ENCODE measurements at places on chromosomes 5 and 9.

- DNase-seq = no peak
Measured at GRCh38 chr5:139911425-139912120, 116.0 kb downstream of the PSD2 start.

DNA sequence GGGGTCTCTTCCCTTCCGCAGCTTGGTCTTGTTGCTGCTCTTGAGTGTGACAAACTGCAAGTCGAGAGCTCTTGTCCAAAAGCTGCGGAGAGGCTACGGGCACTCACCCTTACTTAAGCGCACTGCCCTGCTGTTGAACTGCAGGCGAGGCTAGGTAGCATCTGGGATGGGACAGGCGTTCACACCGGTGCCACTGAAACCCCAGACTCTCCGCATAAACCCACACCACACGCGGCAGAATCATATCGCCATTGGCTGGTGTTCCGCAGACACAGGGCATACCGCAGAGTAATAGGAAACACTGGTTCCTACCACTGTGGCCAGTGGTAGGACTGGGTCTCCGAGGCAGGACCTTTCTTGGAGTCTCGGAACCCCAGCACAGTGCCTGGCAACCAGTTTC is 2.2 kb upstream of the NPR3 start:
- peak; percentile 58 for DNase-seq

- DNase-seq = no peak
Measured at GRCh38 chr5:176851871-176852658, 41.7 kb downstream of the UNC5A start.

GRCh38 chr9:96408409-96409280 is 9.5 kb downstream of the ZNF367 start:
- no peak for DNase-seq

DNA sequence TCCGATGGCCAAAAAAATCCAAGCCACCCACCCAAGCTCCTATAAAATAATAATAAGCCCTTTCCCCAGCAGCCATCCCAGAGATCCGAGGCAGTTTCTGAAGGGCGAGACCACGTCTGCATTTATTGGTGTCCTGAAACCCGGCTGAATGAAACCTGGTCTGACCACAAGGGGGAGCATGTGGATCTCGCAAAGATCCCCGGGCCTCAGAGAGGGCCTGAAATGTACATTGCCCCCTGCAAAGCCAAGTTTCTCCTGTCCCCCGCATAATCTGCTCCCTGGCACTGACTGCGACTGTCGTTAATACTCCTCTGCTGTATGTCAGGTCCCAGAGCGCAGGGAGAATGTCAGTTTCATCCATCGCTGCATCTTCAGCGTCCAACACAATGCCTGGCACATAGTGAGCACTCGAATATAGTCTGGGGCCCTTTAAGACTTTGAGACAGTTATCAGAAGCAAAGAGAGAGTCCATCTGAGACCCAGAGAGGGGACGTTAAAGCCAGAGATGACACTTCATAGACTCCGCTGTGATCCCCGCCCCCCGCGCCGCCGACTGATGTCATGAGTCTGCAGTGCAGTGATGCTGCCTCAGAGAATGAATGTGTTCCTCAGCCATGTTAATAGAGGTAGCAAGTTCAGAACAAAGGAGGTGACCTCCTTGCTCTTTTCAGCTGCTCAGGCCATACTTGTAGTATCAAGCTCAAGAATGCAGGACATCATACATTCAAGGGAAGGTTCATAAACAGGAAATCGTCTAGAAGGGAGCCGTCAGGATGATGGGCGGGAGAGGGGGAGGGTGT is 74.5 kb upstream of the BARHL1 start:
- DNase-seq = peak; percentile 88

GRCh38 chr5:135711911-135712310 is 122.6 kb upstream of the SLC25A48 start:
- DNase-seq = no peak

DNA sequence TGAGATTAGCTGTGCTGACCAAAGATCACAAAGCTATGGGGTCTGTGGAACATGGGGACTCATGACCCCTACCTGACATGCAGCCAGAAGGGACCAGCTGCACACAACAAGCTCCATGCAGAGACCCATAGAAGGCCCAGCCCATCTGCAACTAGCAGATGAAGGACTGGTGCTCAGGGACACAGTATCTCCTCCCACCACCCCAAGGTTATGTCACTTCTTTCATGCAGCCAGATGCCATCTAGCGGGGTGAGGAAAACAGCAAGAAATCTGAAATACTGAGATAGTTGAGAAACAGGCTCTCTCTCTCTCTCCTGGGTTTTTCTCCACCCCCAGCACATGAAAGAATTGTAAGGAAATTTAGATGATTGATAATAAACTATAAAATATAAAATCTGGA is 161.3 kb upstream of the DAPK1 start:
- DNase-seq = no peak

DNA sequence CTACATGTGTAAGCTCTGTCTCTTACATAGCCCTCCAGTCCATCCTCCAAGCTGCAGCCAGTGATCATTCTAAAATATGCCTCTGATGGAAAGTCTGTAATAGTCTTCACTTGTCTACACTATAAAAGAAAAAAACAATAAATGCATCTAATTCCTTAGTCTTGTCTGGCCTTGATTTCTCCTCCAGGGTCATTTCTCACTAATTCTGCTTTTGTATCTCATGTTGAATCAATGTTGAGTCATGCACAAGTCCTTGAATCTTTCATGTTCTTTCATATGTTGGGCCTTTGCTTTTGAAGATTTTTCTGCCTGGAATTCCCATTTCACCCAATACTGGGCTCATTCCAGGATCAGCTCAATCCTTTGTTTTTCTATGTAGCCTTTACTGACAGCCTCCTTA is 121.1 kb upstream of the TRIM32 start:
- DNase-seq = no peak

GRCh38 chr5:55864606-55865541 is 13.7 kb downstream of the IL31RA start:
- DNase-seq = no peak

DNA sequence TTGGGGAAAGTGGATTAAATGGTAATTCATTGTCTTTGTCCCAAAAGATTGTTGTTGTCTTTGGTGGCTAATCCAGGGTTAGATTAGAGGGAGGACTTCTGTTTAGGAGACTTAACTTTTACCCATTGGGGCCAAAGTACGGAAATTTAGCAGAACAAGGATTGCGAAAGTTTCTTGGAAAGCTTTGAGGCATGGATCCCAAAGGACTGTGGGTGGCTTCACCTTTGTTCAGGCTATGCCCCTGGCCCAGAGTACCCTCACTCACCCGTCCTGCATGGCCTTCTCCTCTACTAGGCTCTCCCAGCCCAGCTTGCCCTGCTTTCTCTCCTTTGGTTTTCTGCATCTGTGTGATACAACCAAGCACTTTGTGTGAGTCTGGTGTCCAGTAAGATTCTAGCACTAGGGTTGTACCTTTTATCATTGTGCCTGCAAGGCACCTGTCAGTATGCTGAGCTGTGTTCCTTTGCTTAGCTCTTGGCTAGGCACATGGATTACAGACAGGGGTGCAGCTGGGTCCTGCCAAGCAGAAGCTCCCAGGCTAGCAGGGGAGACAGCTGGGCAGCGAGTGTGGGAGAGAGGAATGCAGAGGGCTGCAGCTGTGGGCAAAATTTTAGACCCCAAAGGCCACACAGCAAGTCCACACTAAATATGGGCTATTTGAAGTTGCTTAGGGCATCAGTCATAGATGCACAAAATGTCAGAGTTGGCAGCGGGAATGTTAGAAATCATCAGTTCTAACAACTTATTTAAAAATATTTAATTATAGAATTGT is 3.2 kb downstream of the PPARGC1B start:
- no peak for DNase-seq

DNA sequence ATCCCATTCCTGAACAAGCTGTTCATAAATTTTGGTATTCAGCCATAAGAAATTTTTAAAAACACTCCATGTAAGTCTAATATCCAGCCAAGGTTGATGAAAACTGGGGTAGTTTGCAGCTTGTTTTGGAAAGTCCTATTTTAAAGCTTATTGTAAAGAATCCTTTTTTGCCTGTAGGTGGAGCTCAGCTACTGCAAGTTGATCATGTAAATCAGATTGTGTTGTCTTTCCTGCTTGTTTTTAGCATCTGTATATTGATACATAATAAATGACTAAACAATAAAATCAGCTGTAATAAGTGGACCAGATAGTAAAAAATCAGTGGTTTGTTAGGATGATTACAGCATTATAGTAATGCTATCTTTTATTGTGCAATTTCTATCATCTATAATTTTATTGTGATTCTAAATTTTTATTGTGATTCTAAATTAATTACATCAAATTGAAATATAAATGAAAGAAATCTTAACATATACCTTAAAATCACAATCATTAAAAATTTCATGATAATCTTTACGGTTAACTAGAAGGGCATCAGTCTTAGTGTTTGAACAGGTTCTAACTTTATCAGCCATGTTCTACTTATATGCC is 42.4 kb downstream of the CWC27 start:
- DNase-seq = no peak

DNA sequence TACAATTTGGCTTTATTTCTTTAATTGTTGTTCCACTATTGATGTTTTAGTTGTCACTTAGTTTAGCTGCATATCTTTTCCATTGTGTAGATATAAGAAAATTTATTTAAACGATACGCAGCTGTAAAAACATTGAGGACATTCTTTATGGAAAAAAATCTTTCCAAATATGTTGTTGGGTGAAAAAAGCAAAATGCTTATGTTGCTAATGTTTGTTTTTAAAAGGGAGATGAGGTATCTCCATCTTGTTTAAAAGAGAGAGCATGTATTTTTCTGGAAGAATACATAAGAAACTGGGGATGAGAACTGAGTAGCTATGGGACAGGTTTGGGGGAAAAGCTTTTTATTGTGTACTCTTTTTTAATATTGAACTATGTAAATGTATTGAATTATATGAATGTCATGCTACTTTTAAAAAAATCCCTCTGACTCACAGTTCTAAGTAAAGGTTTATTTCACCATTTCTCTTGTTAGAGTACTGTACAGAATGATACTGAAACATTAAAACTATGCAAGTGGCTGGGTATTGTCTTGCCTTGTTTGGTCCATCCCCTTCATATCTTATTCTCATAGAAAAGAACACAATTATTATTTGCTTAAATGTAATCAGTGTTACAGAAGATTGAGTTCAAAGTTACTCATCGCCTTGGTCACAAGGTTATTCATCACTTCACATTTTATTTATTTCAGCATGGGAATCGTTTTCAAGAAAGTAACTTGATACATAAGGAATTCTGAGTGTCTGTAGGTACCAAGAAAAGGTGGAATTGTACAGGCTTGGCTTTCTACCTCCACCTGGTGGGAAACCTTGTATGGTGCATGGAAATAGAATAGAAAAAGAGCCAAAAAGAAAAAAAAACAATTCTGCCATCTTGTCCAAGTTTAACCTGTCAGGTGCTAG is 85.8 kb downstream of the RIC1 start:
- no peak for DNase-seq

DNA sequence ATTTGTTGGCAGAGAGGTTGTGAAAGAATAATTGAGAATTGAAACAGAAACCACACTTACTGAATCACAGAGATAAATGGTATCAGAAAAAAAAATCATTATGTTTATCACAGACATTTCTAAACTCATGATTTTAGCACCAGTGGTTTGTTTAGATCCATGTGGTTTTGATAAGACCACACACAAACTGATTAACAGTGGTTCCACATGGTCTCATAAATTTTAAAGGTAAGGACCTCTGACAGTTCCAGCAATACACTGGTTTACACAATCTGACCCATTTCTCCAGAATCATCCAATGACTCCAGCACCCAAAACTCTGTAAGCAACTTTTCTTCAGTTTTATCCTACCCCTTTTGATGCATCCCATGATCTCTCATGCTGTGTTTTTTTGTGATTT is 261.2 kb downstream of the ANXA1 start:
- no peak for DNase-seq

DNA sequence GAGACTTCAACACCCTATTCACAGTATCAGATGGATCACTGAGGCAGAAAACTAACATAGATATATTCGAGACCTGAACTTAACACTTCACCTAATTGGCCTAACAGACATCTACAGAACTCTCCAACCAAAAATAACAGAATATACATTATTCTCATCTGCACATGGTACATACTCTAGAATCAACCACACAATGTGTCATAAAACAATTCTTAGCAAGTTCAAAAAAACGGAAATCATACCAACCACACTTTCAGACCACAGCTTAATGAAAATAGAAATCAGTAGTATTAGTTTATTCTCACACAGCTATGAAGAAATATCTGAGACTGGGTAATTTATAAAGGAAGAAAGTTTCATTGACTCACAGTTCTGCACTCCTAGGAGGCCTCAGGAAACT is 387.9 kb downstream of the DEPDC1B start:
- no peak for DNase-seq

GRCh38 chr9:94875300-94876020 is 149.0 kb downstream of the AOPEP start:
- DNase-seq = no peak
